Activated T-cell treated with anti-CD3 and anti-CD28 coated beads for 4 hours (primary cell): ENCODE measurements at places on chromosomes 5 and 9.

- DNase-seq: no peak
Observed at GRCh38 chr5:89396278-89396954, 513.4 kb upstream of the MEF2C start.

- DNase-seq: no peak
Observed at GRCh38 chr5:139065306-139065705, 132.9 kb downstream of the SIL1 start.

DNA sequence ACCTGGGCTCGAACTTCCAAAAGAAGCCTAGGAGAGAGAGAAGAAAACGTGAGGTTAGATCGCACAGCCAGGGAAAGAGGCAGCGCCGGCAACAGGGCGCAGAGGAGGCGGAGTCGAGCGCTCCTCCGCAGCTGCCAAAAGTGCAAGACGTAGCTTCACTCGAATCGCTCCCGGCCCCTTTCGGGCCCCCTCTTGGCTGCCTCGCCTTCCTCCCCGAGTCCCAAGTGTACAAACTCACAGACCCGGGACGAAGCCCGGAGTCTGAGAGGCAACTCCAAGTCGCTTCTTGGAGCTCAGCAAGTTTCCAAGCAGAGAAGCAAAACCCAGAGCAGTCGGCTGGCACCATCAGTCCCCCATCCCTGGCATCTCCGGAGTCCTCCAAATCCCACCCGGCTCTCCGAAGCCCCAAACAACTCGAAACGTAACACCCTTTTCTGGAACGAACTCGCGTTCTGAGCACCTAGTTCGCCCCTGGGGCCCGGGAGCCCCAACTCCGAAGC, 1.2 kb downstream of the MIER3 start:
- peak; percentile 37 for DNase-seq

GRCh38 chr9:40907657-40908624, 220.5 kb downstream of the FOXD4L6 start:
- no peak for DNase-seq

DNA sequence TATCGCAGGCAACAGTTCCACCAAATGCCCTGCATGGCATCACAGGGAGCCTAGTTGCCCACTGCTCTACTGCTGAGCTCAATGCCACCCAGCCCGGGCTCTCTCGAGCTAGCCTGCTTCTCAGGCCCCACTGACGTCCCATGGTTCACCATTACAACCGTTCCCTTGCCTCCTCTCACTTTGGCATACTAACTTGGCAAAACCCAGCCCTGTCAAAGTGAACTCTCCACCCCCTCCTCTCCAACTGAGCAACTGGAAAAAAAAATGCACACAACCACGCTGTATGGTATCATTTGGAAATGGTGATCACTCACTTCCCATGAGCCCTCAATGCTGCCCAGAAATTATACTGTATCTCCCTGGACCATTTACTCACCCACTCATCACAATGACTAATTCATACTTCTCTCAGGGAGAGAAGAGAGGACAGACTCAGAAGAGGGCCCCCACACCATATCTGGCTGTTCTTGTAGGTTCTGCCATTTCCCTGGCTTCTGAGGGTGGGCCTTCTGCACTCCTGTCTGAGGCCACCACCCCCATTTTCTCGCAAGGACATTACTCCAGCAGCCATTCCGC, 51.4 kb upstream of the RARS1 start:
- DNase-seq: no peak

GRCh38 chr5:41858890-41859289, 11.3 kb downstream of the OXCT1 start:
- no peak for DNase-seq

GRCh38 chr5:10454591-10455276, 13.1 kb downstream of the ROPN1L start:
- no peak for DNase-seq

DNA sequence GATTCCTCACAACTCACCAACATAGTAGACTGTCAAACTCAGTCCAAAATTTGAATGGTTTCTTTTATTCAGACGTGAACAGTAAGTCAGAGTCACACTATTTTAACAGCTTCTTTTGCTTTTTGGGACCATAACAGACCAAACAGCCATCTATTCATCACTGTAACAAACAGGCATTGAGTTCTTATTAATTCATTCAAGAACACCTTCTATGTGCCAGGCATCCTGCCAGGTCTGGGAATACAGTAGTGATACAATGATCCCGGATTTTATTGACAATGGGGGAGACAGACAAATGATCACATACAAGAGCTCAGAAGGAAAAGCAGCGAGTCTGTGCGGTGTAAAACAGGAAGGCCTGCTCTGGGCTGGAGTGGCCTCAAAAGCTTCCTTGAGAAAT, 153.3 kb upstream of the ERCC6L2 start:
- no peak for DNase-seq

DNA sequence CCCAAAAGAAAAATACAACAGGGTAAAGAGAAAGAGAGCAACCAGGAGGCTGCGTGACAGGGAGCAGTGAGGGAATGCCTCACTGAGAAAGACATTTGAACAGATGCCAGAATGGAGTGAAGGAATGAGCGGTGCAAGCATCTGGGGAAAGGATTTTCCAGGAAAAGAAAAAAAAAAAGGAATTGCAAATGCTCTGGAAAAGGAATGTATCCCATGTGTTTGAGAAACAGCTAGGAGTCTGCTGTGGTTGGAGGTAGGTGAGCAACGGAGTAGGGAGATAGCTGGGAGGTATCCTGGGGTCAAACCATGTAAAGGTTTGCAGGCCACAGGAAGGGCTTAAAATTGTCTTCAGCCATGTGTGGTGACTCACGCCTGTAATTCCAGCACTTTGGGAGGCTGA, 23.6 kb upstream of the CEMIP2 start:
- DNase-seq: no peak

DNA sequence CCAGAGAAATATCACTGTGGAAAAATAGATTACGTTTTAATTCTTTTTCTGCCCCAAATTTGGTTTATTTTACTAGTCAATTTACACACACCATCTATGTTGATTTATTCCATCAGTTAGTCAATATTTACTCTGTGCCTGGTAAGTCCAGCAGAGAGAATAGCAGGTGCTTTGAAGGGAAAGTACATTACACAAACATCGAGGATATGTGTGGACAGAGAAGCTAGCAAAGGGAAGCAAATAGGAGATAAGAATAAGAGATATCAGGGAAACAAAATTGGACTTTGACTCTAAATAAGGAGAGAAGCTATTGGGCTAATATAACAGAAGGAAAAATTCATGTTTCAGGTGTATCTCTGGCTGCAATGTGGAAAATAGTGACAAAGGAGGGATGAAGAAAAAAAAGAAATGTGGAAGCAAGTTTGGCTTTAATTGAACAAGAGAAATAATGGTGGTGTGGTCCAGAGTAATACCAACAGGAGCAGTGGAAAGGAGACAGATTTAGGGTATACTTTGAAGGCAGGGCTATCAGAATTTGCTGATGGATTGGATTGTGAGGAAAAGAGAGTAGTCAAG, 587.7 kb upstream of the CDH6 start:
- DNase-seq: no peak

DNA sequence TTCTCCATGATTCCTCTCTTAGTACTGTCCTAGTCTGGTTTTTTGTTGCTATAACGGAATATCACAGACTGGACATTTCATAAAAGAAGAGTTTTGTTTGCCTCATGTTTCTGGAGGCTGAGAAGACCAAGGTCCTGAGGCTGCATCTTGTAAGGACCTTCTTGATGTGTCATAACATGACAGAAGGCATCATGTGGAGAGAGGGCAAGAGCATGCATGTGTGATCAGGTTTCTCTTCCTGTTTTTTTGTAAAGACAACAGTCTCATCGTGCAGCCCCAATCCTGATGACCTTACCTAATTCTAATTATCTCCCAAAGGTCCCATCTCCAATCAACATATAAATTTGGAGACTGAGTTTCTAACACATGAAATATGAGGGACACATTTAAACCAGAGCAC, 108.4 kb downstream of the MSX2 start:
- no peak for DNase-seq

GRCh38 chr9:78860801-78861475, 564.0 kb downstream of the PSAT1 start:
- no peak for DNase-seq

DNA sequence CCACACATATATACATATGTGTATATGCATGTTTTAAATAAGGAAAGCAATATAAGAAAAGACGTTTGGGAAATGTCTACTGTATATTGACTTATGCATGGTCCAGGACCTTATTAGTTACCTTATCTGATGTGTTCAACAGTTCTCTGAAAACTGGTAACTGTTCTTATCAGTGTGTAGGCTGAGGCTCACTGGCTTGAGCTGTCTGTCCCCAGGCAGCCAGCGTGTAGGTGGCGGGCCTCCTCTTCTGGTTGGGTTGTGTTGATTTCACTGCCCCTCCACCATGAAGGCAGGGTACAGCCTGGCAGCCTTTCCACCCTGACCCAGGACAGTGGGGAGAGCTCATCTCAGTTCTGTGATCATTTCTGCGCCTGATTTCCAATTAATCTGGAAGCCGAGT, 38.7 kb upstream of the SEMA4D start:
- no peak for DNase-seq

DNA sequence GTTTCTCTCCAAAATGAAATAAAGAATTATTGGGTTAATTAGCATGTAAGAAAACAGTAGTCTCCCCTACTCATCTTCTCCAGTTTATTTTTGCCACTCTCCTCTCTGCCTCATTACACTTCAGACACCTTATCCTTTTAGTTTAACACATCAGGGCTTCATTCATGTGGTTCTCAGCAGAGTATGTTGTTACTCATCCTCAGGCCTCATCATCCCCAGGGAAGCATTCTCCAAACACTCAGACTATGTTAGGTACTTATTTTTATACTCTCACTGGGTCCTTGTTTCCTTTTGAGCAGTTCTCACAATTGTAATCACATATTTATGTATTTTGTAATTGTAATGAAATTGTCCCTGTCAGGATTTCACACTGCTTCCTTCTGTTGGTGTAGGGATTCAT, 470.5 kb downstream of the PDE4D start:
- DNase-seq: no peak
